Large intestine (tissue), 12 donors: ENCODE measurements at places on chromosomes 16 and 17.

- no peaks in the 10 kb centered on the region for H3K36me3 ChIP-seq
- H3K27ac ChIP-seq: no peak overlapping the region
- no peak overlapping the region for H3K4me3 ChIP-seq
- no peak for DNase-seq
- no peaks in the 10 kb centered on the region for H3K27me3 ChIP-seq
- peaks cover 10% of the 10 kb centered on the region for H3K4me1 ChIP-seq
Observed at GRCh38 chr16:89602273-89602951, 11.0 kb upstream of the DPEP1 start.

GRCh38 chr17:29252101-29252791, 5.6 kb downstream of the CRYBA1 start:
- DNase-seq: no peak
- no peaks in the 10 kb centered on the region for H3K27me3 ChIP-seq
- no peak overlapping the region for H3K27ac ChIP-seq
- no peaks in the 10 kb centered on the region for H3K36me3 ChIP-seq
- no peak overlapping the region for H3K4me3 ChIP-seq

DNA sequence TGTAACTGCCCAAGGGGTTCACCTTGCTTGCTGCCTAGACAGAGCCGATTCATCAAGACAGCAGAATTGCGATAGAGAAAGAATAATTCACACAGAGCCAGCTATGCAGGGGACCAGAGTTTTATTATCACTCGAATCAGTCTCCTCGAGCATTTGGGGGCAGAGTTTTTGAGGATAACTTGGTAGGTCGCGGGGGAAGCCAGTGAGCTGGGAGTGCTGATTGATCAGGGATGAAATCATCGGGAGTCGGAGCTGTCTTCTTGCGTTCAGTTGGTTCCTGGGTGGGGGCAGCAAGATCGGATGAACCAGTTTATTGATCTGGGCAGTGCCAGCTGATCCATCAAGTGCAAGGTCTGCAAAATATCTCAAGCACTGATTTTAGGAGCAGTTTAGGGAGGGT, 9.1 kb downstream of the ITGAM start:
- no peak overlapping the region for H3K27ac ChIP-seq
- H3K36me3 ChIP-seq: no peaks in the 10 kb centered on the region
- DNase-seq: no peak
- H3K4me1 ChIP-seq: no peaks in the 10 kb centered on the region
- peaks cover 3% of the 10 kb centered on the region for H3K27me3 ChIP-seq

GRCh38 chr16:84045001-84045817, 2.6 kb upstream of the SLC38A8 start:
- H3K27me3 ChIP-seq: peaks cover 34% of the 10 kb centered on the region
- no peak overlapping the region for H3K27ac ChIP-seq
- peaks cover 15% of the 10 kb centered on the region for H3K36me3 ChIP-seq
- H3K4me1 ChIP-seq: no peaks in the 10 kb centered on the region

- H3K36me3 ChIP-seq: peaks cover 68% of the 10 kb centered on the region
- no peak for DNase-seq
- peaks cover 5% of the 10 kb centered on the region for H3K4me1 ChIP-seq
- no peak overlapping the region for H3K4me3 ChIP-seq
- no peak overlapping the region for H3K27ac ChIP-seq
Observed at GRCh38 chr16:1762879-1763520, 8.3 kb downstream of the NME3 start.

DNA sequence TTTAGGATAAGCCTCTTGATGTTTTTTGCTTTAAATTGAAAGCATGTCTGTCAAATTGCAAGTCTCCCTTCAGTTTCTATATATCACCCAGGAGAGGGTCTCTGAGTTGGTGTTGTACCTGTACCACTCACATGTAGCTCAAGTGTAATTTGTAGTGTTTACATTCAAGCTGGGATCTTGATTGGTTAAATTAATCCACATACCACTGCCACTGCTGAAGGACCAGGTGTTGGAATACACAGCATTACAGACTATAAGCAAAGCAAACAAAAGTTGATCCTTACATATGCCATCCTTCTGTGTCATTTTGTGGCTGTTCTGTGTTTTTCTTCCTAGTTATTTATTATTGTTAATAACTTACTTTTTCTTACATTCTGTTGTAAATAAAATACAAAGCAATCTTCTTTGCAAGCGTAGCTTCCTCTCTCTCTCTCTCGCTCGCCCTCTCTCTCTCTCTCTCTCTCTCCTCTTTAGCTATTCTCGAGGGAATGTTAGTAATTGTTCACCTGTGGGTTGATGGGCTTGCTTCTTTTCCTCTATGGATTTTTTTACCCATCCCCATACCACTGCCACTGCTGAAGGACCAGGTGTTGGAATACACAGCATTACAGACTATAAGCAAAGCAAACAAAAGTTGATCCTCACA, 20.8 kb upstream of the NOL11 start:
- H3K4me3 ChIP-seq: no peak overlapping the region
- no peak overlapping the region for H3K27ac ChIP-seq
- H3K27me3 ChIP-seq: no peaks in the 10 kb centered on the region
- no peaks in the 10 kb centered on the region for H3K36me3 ChIP-seq
- no peak for DNase-seq

DNA sequence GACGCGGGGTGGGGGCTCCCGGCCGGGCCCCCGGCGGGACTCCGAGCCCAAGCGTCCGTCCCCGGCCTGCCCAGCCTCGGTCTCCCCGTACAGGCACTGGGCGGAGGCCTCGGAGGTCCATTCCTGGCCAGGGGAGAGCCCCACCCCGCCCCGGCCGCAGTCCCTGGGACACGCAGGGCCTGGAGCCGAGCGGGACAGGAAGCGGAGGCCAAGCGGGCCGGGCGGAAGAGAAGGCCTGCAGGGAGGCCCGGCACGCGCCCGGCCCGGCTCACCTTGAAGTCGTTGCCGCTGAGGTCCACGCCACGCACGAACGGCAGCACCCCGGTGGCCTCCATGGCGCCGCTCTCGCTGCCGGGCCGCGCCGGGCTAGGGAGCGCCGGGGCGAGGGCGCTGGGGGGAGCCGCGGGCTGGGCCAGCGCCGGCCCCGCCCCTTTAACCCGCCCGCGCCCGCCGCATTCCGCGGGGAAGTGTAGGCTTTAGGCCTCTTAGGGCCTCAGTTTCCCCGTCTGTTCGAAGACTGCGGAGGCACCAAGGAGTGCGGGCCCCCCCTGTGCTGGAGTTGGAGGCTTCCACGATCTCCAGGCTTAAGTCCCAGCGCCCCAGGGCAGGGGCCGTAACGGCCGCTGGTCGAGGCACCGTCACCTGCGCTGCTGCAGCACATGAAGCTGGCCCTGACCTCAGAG, at the start of gene FLII:
Gene FLII, minus strand, starts transcription at position 383 of the 683 bp plus-strand sequence. Its CDS starts 48 bp downstream, at position 335.
- H3K36me3 ChIP-seq: peaks cover 41% of the 10 kb centered on the region
- H3K27ac ChIP-seq: peak within 1 kb of the TSS; percentile 71
- H3K4me3 ChIP-seq: peak within 1 kb of the TSS; percentile 65
- H3K4me1 ChIP-seq: peaks cover 36% of the 10 kb centered on the region
- H3K27me3 ChIP-seq: no peaks in the 10 kb centered on the region

DNA sequence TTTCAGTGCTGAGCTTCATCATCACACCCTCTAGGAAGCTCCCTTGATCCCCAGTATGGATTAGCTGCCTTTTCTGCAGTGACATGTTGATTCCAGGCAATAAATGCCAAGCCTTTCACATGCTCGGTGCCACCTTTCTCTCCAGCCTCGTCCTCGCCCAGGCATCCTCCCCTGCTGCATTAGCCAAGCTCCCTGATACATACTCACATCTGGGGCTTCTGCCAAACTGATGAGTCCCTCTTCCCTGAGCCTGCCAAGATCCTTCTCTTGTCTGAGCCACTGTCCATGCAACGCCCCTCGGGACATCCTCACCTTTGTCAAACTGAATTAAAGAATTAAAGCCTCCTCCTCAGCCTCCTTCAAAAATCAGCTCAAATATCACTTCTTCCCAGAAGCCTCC, 538.5 kb upstream of the CDH11 start:
- DNase-seq: no peak
- H3K36me3 ChIP-seq: no peaks in the 10 kb centered on the region
- no peaks in the 10 kb centered on the region for H3K4me1 ChIP-seq
- H3K27ac ChIP-seq: no peak overlapping the region
- H3K4me3 ChIP-seq: no peak overlapping the region
- H3K27me3 ChIP-seq: no peaks in the 10 kb centered on the region

GRCh38 chr16:88550246-88550661, 19.9 kb upstream of the ZC3H18 start:
- H3K27me3 ChIP-seq: peaks cover 11% of the 10 kb centered on the region
- H3K4me3 ChIP-seq: no peak overlapping the region
- H3K4me1 ChIP-seq: peaks cover 4% of the 10 kb centered on the region
- no peak overlapping the region for H3K27ac ChIP-seq

GRCh38 chr17:33804401-33804800, 450.7 kb upstream of the CCL2 start:
- H3K27me3 ChIP-seq: peaks cover 5% of the 10 kb centered on the region
- no peak for DNase-seq
- no peaks in the 10 kb centered on the region for H3K36me3 ChIP-seq

DNA sequence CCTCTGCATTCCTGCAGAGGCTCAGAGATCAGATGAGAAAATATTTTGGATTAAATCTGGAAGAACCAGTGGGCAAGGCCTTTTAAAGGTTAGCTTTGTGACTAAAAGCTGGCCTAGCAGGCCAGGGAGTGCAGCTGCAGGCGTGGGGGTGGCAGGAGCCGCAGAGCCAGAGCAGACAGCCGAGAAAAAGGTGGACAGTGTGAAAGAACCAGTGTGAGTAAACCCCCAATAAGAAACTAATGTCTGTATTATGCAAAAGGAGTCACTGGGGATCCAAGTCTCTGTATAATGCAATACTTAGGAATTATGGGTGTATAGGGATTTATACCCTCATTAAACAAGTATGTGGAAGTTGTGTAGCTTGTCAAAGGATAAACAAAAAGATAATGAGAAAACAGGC, 21.4 kb upstream of the SPACA3 start:
- no peaks in the 10 kb centered on the region for H3K4me1 ChIP-seq
- H3K27me3 ChIP-seq: no peaks in the 10 kb centered on the region
- no peak overlapping the region for H3K4me3 ChIP-seq
- no peak for DNase-seq

GRCh38 chr17:74703311-74703710, 9.4 kb downstream of the CD300LF start:
- peaks cover 9% of the 10 kb centered on the region for H3K27me3 ChIP-seq
- no peaks in the 10 kb centered on the region for H3K4me1 ChIP-seq
- no peak for DNase-seq
